Cerebellar nuclear complex (tissue), 1 donor: ENCODE measurements at places on chromosomes 1 and 21.

DNA sequence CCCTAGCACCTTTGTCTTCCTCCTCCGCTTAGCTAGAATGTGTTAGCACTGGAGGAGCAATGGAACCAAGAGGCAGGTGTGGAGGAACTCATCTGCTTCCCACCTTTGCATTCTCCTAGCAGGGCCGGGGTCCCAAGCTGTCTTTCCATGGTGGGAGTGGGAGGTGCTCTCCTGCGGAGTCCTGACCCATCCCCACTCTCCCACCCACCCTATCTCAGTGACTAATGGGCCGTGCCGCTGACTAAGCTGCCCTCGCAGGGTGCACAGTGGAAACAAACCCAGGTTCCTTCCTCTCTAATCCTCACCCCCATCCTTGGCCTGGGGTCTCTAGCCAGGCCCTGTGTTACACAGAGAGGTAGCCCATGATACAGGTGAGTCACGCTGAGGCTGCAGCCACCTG lies 177.5 kb downstream of the HIVEP3 start:
- no peak for DNase-seq

DNA sequence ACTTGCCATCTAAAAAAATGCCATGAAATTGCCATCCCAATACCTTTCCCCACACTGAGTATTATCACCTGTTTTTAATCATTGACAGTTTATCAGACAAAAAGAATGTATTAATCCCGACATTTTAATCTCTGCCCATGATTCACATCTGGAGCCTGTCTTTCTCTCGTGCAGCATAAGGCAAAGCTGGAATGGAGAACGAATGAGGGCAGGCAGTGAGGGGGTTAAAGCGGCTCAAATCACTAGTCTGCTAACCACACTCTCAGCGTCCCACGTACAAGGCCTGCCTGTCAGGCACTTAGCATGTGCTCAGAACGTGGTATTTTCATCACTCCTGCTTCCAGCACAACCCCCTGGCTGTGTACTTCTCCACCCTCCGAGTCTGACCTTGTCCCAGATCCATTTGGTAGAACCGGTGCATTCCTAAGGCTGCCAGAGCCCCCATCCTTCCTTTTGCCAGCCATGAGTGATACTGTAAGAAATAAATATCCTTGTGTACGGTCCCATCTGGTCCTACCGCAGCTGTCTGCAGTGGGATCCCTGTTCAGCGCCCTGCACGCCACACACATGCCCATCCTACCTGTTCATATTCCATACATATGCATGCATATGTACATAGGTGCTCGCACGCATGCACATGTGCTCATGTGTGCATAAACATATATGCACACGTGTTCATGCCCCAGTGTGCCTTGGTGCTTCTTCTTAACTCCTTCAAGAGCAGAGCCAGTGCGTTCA lies 34.6 kb upstream of the FHAD1 start:
- DNase-seq: no peak

- DNase-seq: no peak
These were observed 1.9 kb downstream of the FAM110D start for GRCh38 chr1:26160527-26161414.

DNA sequence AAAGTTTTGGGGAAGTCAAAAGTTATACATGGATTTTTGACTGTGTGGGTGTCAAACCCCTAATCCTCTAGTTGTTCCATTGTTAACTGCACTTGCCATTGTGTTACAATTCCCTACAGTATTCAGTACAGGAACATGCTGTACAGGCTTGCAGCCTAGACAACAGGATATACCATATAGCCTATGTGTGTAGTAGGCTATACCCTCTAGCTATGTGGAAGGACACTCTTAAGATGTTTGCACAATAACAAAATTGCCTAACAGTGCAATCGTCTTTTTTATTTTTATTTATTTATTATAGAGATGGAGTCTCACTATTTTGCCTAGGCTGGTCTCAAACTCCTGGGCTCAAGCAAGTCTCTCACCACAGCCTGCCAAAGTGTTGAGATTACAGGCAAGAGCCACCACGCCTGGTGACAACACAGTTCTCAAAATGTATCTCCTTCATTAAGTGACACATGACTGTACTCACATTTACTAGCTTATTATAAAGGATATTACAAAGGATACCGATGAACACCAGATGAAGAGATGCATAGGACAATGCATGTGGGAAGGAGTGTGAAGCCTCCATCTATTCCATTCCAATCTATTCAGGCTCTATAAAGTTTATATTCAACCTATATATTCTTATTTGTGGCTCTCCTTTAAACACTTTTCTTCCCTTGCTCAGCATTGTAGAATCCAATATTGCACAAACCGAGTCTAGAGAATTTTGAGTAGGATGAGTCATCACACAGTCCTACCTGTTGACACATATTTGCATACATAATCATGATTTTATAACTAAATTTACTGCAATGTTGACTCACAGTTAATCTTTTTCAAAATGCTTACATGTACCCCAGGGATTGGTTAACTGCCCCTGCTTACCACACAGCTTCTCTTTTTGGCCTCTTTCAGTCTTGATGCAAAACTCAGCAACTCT lies 28.4 kb upstream of the CEP350 start:
- no peak for DNase-seq

GRCh38 chr21:16534408-16535101 lies 804.8 kb downstream of the USP25 start:
- peak; percentile 46 for DNase-seq

- no peak for DNase-seq
These were observed 33.4 kb downstream of the PSMG1 start for GRCh38 chr21:39149882-39150281.

GRCh38 chr1:198118134-198118533 lies 38.7 kb upstream of the NEK7 start:
- no peak for DNase-seq

DNA sequence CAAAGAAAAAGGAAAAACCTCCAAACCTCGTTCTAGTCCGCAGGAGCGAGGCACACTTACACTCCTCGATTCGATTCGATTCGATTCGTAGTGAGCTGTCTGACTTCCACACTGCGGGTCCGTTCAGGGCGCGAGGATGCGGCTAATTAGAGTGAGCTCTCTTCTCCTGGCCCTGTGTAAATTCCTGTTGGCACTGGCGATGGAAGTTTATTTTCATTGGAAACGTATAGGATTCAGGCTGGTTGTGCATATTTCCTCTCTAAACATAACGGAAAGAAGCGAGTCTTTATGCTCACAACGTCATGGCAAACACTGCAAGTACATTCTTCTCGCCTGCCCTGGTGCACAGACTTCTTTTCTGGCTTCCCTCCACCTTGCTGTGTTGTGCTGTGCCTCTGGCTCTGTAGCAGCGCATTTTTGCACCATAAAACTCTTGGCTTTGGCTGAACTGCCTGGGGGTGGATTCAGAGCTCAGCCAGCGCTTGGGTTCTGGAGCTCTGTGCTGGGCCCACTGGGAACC lies 2.7 kb downstream of the HUNK start:
- DNase-seq: no peak

DNA sequence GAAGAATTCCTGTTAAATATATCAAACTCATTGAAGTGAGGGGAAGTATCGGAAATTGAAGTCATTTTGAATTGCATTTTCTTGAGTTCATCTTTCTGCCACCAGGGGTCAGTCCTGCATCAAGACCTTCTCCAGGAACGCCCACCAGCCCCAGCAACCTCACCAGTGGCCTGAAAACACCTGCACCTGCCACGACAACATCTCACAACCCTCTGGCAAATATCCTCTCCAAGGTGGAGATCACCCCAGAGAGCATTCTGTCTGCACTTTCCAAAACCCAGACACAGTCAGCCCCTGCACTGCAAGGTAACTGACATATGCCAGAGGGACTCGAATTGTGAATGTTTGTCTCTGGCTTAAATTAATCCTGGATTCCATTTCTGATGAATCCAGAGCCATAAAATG lies 22.8 kb upstream of the TARS2 start:
- no peak for DNase-seq

GRCh38 chr21:40723317-40723716 lies 123.6 kb downstream of the DSCAM start:
- DNase-seq: no peak

DNA sequence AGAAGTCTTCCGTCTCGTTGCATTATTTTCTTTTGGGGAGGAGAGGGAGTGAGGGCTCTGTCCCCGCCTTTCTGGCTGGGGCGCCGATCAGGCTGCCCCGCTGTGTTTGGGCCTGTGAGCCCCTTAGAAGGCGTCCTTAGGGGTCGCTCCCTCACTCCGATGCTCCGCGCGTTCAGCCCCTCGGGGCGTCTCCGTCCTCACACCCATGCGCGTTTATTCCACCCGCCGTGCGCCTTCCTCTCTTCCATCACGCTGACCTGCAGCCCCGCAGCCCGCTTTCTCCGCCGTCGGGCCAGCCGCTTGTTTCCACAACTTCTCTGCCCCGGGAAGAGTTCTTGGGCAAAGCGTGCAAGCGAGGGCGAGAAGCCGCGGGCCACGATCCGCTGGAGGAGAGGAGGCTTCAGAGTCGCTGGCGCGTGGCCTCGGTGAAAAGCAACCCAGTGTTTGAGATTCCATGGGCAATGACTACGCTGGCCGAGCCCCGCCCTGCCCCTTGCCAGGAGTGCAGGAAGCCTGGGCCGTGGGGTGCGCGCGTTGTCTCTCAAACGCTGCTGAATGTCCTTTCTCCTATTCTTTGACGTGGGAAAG lies 27.7 kb downstream of the TRIM11 start:
- no peak for DNase-seq

DNA sequence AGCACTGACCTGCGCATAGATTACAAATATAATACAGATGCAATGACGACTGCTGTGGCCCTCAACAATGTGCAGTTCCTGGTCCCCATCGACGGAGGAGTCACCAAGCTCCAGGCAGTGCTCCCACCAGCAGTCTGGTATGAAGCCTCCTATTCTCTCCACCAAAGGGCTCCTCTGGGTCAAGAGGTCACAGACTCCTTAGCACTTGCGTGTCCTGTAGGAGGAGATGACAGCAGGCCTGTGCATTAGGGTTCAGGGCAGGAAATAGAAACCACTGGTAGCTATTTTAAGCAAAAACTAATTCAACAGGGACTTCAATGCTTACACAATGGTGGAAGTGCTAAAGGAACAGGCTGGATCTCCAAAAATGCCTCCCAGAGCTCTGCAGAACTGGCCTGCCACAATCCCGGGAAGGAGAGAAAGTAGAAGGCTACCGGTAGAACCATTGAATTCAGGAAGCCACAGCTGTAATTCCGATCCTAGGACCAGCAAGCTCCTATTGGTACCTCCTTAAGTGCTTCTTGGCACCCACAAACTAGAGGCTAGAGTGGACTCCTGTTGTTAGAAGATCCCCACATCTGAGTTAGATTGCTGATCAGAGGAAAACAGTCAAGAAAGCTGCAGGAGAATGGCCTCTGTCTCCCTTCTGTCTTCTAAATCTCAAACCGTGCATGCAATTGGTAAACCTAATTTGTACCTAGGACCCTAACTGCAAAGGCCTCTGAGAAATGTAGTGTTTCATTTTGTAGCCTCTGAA lies 12.7 kb upstream of the DYNLT5 start:
- DNase-seq: no peak

- DNase-seq: no peak
These were observed 7.0 kb downstream of the TINAGL1 start for GRCh38 chr1:31583082-31583994.

DNA sequence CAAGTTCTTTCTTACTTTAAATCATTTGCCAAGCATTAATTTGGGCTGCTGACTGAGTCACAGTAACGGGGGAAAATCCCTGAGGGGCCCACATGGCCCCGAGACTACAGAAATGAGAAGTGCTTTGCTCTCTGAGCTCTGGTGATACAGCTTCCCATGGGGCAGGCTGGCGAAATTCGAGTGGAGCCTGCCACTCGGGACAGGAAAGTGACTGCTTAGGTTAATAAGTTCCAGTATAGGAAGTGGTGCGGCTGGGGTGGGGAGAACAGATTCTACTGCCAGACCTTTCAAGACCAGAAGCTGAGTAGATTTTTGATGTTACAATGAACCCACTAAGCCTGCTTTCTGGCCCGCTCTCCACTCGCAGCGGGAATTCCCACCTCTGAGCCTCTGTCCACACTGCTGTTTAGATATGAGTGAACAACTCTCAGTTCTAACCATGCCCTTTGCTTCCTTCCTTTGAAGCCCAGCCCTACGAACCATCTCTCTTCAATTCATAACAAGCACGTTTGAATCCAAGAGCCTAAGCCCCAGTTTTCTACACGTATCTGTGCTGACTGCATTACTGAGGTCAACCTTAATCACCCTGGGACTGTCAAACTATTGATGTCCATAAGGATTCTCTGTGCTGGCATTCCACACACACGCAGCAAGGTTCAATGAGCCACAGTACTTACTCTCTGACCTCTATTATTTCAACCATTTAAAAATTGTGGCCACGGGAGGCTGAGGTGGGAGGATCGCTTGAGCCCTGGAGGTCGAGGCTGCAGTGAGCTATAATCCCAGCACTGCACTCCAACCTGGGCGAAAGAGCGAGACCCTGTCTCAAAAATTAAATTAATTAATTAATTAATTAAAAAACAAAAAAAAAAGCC lies 9.6 kb downstream of the ZBTB17 start:
- DNase-seq: no peak

DNA sequence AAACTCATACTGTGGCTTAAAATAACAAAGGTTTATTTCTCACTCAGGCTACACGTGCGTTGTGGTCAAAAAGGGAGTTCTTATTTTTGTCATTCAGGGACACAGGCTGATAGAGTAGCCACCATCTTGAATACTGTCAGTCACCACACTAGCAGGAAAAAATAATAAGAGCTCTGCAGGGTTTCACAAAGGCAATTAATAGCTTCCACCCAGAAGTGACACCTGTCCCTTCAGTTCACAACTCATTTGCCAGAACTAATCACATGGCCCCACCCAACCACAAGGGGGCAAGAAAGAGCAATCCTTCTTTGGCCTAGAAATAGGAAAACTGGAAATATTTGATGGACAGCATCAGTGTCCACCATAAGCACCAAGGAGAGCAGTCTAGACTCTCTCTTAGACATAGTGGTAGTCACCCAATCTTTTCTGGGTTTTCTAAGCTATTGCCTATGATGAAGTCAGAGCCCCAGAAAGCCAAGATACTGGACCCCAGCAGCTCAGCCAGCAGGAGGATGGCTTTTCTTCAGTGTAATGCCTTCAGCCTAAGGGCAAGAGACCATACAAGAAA lies 8.2 kb downstream of the HAPLN2 start:
- no peak for DNase-seq

DNA sequence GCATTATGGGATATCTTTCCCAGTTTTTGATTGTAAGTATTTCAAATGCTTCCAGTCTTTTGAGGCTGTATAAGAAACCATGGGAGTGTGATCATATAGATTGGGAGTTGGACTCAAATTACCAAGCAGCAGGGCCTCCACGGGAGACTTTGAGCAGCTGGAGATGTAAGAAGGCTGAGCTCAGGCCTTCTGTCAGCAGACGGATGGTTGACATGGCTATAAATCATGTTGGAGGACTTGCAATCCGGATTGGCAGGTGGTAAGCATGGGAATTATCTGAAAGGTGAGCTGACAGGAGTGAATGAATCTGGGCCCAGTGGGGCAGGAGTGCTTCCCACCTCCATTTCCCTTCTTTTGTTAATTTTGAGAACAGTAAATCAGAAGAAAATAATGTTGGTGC lies 83.2 kb upstream of the PPM1J start:
- no peak for DNase-seq

- no peak for DNase-seq
These were observed 101.2 kb downstream of the GDAP2 start for GRCh38 chr1:117828201-117828600.
